ENCODE measurements at places on chromosomes 11 and 22. TPM values are rescaled to one million over a fixed set of nuclear protein-coding genes. Genes with fewer than 3 reads are reported as not detected.

The SMC1B gene
- 0.02 TPM for polyA plus RNA-seq

The NRXN2 gene
- 2.8 TPM for polyA plus RNA-seq

The HEPHL1 gene
- not detected for polyA plus RNA-seq

The PDXP gene
- polyA plus RNA-seq: 24.7 TPM

The RIMBP3B gene
- polyA plus RNA-seq: not detected
